Astrocyte (in vitro differentiated cells and primary cell): ENCODE measurements at places on chromosomes 5 and 9. TPM values are rescaled to one million over a fixed set of nuclear protein-coding genes. Genes with fewer than 3 reads are reported as not detected.

NFX1 gene
- total RNA-seq = 26.7 and 27.8 TPM in 2 replicates

GRCh38 chr5:156096259-156096658, 230.7 kb upstream of the SGCD start:
- DNase-seq = peak; percentile 70

GRCh38 chr5:1763548-1763911, 36.1 kb downstream of the MRPL36 start:
- peak; percentile 35 for DNase-seq

- no peak for DNase-seq
These were observed 1.5 kb downstream of the DIRAS2 start for GRCh38 chr9:90641086-90641485.
